ENCODE measurements at places on chromosomes 3 and 15.

DNA sequence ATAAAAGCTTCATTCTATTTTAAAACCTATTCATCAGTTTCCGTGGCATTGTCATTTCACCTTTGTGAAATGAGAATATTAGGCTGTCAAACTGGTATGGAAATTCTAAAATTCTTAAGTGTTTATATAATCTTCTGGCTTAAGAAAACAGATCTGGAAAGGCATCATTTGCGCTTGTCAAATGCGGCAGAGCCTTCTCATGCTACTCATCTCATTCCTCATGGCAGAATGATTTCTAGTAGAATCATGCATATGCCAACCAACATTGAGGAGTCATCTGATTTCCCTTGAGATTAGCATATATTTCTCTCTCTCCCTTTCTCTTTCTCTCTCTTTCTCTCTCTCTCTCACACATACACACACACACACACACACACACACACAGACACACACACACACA lies 48.8 kb downstream of the STRIT1 start:
- no peak for DNase-seq

DNA sequence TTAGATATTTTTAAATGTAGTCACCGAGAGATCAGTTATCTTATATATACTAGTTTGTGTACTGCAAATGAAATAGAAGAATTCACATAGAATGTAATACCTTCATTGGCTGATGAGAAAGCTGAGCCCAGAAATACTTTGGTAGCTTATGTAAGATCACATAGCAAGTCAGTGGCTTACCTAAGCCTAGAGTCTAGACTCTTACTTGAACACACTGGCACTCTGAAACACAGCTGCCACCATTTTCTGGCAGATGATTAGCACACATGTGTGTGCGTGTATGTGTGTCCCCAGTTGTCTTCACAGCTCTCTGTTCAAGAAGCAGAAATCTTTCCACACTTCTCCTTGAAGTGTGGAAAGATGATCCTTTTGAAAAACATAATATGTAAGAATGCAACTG lies 124.3 kb downstream of the NEO1 start:
- DNase-seq, result no peak

DNA sequence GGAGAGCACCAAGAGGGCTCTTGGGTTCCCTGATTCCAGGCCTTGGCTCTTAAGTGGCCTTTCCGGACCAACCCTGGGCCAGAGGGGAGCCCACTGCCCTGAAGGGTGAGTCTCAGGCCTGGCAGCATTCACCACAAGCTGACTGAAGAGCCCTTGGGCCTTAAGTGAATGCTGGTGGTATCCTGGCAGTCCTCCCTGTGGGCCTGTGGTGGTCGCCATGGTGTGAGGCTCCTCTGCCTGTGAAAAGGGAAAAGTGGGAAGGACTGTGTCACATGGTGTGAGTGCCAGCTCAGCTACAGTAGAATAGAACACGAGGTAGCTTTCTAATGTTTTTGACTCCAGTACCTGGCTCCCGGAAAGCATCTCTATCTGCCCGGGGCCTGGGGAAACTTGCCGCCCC lies 15.3 kb downstream of the CHDH start:
- no peak for DNase-seq

DNA sequence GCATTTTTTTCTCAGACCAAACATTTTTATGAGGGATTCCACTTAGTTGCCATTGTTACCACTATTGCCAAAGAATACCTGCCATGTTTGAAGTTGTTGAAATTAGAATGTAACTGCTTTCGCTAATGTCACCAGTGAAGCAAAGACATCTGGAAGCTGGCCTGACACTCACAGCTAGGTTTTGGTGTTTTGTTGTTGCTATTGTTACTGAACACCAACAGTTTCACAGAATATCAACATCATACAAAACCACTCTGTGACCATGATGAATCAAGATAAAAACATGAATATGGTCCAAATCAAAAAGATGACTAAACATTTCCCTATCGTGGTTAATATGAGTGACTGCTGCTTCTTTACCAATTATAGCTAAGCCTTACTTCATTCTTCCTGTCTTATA lies 6.9 kb upstream of the CFAP20DC start:
- no peak for DNase-seq

- no peak for DNase-seq
Observed at GRCh38 chr3:66399529-66400232, 101.1 kb downstream of the LRIG1 start.

DNA sequence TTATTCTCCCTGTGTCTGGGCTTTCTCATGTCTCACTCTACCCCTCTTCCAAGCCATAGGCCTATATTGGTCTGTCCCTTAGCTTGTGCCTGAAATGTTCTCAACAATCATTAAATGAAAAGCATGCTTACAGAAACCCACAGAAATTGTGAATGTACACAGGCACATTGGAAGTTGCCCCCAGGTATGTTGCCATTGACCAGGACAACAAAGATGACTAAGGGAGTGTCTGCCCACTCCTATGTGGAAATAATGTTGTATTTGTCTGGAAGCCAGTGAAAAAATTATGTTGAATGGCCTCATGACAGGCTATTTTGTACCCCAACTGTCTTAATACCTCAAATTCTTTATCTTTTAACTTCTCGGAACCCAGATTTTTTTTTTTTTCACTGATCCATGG lies 102.0 kb downstream of the TPRG1 start:
- DNase-seq, result no peak

DNA sequence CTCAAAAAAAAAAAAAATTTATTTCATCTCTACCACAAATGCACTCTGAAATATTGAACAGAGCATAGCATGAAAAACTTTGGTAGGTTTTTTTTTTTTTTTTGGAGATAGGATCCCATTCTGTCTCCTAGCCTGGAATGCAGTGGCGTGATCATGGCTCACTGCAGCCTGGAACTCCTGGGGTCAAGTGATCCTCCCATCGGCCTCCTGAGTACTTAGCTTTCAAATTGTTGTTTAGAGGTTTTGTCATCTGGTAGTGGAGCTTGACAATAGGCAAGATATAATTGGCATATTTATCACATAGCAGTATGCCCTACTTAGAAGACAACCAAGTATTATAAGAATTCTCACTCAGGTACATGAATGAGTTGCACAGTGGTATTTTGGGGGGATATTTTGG lies 234.2 kb upstream of the ST8SIA2 start:
- no peak for DNase-seq

GRCh38 chr3:64459711-64460110 lies 228.1 kb downstream of the ADAMTS9 start:
- no peak for DNase-seq

GRCh38 chr15:32870240-32871033 lies 152.6 kb downstream of the GREM1 start:
- DNase-seq, result no peak

DNA sequence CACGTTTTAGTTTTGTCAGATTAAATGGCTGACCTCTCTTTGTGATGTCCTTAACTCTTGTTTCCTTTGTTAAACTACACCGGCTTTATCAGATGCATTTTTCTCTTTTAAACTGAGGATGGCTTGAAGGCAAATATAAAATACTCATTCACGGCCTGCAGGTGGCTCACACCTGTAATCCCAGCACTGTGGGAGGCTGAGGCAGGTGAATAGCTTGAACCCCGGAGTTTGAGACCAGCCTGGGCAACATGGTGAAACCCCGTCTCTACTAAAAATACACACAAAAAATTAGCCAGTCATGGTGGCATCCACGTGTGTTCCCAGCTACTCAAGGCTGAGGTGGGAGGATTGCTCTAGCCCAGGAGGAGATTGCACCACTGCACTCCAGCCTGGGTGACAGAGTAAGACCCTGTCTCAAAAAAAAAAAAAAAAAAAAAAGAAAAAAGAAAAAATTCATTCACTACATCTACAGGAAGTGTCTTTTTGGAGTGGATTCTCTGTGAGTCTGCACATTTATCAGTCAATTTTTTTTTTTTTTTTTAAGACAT lies 34.7 kb upstream of the SACM1L start:
- DNase-seq, result no peak

DNA sequence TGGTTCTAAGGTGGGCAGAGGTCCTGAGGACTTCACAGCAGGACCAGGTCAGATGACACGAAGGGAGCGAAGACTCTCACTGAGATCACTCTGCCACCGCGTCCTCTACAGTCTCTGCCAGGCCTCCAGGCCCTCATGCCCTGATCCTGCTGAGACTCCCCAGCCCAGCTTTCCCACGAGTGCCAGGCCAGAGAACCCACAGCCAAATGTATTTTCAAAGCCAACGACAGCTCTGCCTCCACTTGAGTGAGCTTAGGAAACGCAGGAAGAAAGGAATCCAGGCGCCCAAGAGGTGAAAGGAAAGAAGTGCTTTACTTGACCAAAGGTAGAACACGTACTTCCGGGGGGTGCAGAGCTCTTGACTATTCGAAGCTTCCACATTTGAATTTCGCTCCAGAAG lies 275.0 kb downstream of the XXYLT1 start:
- no peak for DNase-seq

- DNase-seq, result no peak
Observed at GRCh38 chr15:27675571-27675970, 423.5 kb downstream of the OCA2 start.

DNA sequence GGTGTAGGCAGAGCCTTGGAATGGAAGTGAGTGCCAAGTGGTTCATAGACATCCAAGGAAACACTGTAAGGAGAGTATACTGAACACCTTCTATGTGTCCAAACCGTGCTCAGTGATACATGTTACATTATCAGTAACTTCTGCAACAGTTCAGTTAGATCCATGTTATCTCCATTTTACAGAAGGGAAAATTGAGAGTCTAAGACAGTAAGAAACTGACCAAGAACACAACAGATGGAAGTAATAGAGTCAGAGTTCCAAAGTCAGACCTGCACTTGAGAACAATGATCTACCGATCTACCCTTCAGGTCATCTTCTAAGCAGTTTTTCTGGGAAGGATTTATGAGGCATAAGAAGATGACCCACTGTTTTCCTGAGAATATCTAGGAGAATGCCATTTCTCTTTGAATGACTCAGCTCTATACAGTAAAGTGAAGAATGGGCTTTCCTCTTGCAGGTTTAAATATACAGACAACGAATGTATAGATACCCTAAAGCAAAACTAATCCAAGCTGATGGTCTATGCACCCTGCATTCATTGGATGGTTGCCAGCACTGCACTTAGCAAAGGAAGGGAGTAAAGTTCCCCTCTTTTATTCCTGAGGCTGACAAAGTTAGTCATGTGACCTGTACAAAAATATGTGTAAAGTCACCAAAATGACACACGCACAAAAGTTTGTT lies 604.1 kb upstream of the MDFIC2 start:
- DNase-seq, result no peak

DNA sequence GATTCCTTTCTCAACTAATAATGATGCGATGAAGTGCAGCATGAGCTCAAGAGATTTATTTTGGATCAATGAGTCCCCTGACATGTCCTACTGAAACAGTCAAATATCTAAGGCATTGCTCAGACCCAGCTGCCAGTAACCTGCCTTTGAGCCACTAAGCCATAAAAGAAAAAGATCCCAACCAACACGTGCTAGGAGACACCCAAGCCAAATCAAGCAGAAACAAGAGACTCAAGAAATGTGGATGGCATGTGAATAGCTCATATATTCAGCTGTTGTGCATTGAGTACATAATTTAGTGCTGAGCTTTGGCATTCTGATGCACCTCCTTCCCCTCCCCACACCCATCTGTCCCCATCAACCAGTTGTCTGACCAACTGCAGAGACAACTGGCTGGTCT lies 29.2 kb downstream of the GJD2 start:
- DNase-seq, result no peak

DNA sequence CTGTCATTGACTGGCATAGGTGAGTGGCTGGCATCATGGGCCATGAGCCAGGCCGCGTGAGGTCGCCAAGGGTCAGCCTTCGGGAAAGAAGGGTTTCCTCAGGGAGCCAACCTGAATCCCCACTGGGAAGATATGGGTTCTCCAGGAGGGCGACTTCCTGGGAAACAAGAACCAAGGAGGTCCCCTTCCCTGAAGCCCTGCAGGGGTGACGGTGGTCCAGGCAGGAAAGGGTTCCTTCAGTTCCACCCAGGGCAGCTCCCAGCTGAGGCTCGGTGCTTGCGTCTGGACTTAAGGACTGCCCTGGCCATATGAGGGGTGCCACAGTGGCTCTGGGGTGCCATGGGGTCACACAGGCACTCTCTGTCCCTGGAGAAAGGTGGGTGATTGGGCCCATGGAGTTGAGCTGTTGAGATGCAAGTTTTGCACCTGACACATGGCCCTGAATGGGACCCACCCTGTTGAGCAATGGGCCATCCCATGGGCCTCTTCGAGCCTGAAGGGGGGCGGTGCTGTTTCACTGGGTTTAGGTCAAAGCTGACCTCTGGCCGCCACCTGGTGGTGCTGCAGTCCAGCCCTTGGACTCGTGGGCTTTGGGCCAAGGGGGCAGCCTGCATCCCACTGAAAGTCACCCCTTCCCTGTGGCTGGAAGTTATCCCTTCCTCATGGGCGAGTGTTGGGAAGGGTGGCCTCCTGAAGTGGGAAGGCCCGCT lies 228.1 kb downstream of the SNRPN start:
- DNase-seq, result no peak

DNA sequence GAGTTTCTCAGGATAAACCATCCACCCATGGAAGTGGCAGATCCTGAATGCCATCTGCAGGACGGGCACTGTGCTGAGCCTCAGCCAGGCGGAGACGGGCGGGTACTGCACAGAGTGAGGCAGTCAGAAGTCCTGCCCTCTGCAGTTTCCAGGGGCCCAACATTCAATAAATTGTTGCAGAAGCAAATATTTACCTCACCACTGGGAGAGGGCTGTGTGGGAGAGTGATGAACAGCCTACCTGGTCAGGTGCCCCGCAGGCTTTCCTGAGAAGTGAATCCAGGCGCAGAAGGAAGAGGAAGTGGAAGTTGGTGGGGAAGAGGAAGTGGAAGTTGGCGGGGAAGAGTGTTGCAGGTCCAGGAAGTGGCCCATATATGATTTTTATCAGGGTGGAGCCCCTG lies 100.8 kb downstream of the SLCO3A1 start:
- no peak for DNase-seq

GRCh38 chr15:99502182-99502581 lies 63.6 kb upstream of the MEF2A start:
- no peak for DNase-seq

DNA sequence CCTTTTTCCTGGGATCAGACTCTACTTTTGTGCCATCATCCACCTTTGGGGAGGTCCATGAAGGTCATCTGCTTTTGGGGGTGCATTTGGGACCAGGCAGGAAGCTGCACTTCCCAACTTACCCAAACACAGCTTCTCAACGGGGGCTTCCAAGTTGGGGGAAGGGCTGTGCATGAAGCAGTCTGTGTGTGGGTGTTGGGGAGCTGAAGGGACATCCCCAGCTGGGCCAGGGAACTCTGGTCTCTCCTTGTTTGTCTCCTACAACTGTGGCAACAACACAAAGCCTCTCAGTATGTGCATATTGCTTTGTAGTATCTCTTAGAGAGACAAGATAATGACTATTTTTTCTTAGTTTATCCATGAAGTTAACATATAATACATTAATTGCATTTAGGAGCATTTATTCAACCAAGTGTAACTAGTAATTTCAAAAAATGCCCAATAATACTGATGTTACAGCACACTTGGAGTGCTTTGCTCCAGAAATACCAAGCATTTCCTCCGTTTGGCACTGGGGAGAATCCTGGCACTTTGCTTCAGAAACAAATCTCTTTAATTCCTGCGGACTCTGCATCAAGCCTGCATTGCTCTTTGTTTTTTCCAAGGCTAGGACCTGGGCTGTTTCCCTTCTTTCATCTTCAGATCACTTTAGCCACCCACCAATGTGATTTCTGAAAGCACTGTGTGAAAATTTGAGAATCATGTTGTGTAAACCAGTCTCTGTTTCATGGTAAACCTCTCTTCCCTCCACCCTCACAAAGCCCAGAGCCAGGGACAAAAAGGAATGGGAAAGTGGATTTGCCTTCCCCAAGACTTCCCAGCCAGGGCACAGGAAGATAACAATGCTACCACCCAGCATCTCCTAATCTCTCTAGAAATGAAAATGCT lies 126.2 kb upstream of the PFN2 start:
- no peak for DNase-seq

Measured in nucleus accumbens (tissue), 56 donors.